CD4-positive, alpha-beta T cell treated with Interleukin-12 subunit alpha and Interleukin-12 subunit beta, for 1 hour (primary cell): ENCODE measurements at places on chromosomes 4 and X.

GRCh38 chrX:3010532-3010931 lies 4.2 kb downstream of the ARSH start:
- DNase-seq: no peak

DNA sequence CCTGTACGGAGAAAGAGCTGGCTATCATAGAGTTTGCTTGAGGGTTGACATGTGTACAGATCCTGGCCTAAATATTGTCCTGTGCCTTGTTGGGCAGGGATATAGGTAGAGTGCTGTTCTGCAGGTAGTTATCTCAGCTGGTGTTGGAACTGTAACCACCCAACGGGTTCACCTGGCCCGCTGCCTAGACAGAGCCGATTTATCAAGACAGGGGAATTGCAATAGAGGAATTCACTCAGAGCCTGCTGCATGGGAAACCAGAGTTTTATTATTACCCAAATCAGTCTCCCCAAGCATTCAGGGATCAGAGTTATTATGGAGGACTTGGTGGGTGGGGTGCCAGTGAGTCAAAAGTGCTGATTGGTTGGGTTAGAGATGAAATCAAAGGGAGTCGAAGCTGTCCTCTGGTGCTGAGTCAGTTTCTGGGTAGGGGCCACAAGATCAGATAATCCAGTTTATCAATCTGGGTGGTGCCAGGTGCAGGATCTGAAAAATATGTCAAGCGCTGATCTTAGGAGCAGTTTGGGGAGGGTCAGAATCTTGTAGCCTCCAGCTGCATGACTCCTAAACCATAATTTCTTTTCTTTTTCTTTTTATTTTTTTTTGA lies 42.5 kb upstream of the XIAP start:
- no peak for DNase-seq

- peak; percentile 30 for DNase-seq
These were observed 32.1 kb upstream of the GLRA2 start for GRCh38 chrX:14497184-14497666.

- DNase-seq: no peak
These were observed 137.3 kb downstream of the ELOVL6 start for GRCh38 chr4:110061076-110061475.

GRCh38 chrX:44874420-44875184 lies 1.6 kb downstream of the KDM6A start:
- peak; percentile 47 for DNase-seq

DNA sequence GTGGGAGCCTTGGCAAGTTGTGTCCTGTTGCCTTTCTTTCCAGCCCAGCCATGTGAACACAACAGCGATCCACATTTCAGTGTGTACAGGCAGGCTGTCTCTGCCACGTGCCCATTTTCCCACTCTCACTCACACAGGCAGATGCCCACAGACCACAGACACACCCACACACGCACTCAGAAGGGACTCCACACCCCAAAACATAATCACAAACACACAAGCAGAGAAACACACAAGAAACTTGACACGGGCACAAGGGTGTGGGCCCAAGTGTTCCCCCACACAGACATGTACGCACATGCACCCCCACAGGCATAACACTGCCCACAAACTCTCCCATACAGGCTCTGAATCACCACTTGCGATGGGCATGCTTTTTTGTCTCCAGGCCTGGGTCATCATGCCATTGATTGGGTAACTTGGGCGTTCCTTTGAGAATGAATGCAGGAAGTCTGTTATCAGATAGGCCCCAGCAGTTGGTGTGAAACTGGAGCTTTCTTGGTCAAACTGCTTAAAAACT lies 84.3 kb downstream of the NBDY start:
- DNase-seq: peak; percentile 60

- DNase-seq: no peak
These were observed 164.6 kb downstream of the PRKX start for GRCh38 chrX:3548765-3549391.

DNA sequence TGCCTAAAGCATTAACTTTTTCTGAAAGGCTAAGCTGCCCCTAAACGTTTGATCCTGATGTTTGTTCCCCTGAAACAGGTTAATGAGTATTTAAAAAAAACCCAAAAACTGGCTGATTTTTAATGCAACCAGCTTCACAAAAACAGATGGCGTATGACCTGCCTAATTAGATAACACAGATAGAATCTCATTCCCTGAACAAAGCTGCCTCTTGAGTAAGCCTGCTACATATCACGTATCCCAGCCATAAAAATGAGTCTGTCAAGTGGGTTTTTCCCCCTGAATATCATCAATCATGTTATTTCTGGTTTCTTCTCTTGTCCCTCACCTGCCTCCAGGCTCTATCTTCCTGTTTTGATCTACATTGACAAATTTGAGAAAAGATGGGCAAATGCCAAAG lies 154.2 kb upstream of the FAM9B start:
- DNase-seq: no peak

DNA sequence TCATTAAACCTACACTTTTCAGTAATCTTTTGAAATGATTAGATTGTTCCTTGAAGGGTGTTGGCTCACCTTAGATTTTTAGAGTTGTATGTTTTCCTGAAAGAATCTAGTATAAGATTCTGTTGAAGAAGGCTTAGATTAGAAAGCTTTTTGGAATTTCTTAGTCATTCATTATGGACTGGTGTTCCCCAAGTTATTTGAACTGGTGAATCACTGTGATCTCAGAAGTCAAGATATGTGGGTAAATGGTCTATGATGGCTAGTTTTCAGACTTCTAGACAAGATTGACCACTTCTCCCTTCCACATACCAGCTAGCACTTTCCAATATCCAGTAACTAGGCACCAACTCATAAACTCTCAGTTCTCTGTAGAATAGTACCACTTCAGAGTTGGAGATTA lies 138.1 kb downstream of the KDM6A start:
- DNase-seq: no peak

GRCh38 chrX:48491809-48492208 lies 15.8 kb downstream of the FTSJ1 start:
- DNase-seq: no peak

DNA sequence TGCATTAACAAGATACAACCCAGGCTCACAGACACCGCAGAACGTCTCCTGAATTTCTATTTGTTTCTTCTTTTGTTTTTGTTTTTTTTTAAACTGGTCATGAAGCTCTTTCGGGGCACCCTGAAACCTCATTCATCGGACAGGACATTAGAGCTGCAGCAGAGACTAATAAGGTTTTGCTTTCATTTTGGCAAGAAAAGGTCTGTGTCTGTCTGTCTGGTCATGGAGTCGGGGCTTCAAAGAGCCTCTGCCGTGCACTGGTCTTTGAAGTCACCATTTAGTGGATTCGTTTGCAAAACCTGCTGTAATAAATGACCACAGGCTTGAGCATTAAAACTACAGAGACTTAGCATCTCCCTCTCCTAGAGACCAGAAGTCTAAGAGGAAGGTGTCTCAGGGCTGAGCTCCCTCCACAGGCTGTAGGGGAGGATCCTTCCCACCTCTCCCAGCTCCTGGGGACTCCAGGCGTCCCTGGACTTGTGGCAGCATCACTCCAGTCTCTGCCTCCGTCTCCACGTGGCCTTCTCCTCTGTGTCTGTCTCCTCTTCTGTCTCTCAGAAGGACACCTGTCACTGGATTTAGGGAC lies 247.5 kb downstream of the CRLF2 start:
- DNase-seq: no peak

- no peak for DNase-seq
These were observed 7.1 kb upstream of the TLR2 start for GRCh38 chr4:153676984-153677383.

DNA sequence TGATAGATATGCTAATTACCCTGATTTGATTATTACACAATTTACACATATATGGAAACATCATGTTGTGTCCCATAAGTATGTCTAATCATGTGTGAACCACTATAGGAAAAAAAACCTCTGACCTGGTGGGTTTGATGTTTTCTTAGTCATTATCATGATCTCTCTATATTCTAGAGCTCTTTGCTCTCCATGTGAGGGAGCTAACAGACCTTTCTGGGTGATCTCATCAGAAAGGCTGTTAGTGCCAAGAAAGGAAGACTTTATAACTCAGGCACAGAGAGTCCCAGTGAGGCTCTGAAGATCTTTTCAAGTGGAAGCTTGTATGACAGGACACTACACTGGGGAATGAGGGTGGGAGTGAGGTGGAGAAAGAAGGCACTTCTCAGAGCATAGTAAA lies 527.7 kb upstream of the MAGEB2 start:
- no peak for DNase-seq

- no peak for DNase-seq
These were observed 68.4 kb upstream of the RELL1 start for GRCh38 chr4:37754410-37755185.

- DNase-seq: no peak
These were observed 100.3 kb upstream of the PDE5A start for GRCh38 chr4:119728692-119729593.

DNA sequence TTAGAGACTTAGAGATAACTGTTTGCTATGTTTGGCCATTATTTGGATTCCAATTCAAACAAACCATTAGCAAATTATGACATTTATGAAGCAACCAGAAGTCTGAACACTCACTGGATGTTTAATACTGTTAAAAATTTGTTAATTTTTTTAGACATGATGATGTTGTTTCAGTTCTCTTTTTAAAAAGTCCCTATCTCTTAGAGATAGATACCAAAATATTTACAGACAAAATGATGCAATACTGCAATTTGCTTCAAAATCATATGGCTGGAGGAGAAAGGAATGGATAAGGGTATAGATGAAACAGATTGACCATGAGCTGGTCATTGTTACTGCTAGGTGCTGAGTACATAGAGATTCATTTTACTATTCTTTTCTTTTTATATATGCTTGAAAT lies 534.6 kb downstream of the BCOR start:
- no peak for DNase-seq

DNA sequence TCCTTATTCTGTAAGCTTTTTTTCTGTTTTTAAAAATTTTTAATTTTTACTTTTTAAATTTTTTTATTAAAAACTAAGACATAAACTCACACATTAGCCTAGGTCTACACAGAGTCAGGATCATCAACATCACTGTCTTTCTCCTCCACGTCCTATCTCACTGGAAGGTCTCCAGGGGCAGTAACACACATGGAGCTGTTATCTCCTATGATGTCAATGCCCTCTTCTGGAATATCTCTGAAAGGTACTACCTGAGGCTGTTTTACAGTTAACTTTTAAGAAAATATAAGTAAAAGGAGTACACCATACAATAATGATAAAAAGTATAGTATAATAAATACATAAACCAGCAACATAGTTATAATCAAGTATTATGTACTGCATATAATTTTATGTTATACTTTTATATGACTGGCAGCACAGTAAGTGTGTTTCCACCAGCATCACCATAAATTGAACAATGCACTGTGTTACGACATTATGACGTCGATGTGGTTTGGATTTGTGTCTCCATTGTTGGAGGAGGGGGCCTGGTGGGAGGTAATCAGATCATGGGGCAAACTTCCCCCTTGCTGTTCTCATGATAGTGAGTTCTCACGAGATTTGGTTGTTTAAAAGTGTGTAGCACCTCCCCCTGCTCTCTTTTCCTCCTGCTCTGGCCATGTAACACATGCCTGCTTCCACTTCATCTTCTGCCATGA lies 21.3 kb downstream of the IL15 start:
- no peak for DNase-seq

DNA sequence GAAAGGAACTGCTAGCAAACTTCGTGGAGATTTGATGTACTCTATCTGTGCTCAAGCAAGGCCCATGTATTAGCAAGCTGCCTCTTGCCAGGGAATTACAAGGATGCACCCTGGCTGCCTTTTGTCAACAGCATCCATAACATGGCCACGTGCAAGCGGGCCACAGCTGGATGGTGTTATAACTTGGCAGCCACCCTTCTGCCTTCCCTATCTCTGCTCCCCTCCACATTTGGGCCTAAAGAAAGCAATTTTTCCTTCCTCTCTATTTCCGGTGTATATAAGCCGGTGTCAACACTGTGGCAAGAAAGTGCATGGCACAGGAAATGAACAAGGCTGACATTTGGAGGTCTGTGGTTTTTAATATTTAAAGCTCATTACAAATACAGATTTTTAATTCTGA lies 94.8 kb downstream of the CLNK start:
- DNase-seq: peak; percentile 6

- DNase-seq: no peak
These were observed 8.2 kb downstream of the MSANTD1 start for GRCh38 chr4:3257103-3257555.

DNA sequence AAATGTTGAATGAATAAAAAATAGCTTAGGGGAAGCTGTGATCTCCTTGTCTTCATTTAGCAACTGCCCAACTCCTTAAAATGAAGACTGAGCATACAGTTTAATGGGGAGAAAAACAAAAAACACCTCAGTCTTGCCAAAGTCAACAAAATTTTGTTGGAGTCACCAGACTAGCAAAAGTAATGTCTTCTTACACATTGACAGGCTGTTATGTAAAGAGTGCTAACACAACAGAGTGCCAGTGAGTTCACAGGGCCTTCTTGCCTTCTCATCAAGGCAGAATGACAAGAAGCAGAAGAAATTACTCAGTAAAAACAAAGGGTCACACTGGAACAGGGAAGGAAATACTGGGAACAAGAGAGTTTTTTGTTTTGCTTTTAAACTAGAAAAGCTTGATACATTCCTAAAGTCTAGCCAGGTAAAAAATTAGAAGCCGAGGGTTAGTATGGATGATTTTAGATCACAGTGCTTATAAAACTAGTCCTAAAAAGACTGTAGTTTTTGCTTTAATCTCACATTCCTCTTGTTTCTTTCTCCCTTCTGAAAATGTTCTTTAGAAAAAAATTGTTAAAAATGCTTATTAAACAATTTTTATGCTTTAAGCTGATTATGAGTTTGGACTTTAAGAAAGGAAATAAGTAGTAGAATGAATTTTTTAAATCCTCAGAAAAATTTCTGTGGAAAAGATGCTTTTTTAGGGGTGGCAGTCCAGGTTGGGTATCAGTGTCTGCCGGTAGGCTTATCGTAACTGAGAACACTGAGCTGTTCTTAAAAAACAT lies 38.7 kb upstream of the FRAS1 start:
- no peak for DNase-seq

GRCh38 chr4:92184566-92184965 lies 119.2 kb upstream of the GRID2 start:
- DNase-seq: no peak

DNA sequence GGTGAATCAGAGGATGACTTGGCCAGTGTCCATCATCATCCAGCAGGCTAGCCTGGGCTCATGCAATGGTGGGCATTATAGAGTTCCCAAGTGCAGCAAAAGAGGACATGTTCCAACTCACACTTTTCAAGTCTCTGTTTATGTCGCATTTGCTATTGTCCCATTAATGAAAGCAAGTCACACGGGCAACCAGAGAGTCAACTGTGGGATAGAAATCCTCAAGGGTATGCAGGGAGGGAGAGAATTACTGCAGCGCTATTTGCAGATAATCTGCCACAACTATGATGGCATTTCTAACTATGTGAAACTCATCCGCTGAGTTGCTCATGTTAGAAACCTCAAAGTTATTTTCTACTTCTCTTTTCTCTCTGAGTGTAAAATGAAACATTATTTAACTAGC lies 78.5 kb upstream of the TAB3 start:
- DNase-seq: no peak

DNA sequence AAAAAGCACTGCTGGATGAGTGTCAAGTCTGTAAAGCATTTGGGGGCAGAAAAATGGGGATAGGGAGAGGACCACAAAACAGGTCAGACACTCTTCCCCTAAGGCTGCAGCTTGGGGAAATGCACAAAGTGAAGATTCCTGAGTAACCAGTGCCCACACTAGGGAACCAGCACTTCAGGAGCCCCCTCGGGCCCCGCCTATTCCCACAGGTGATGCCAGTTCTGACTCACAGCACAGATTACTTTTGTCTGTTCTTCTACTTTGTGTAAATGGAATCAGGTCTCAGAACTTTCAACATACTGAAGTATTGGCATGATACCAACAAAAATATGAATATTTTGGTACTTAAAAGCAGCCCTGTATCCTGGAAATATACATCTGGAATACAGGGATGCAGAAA lies 112.5 kb downstream of the ADRA2C start:
- no peak for DNase-seq

GRCh38 chr4:31026256-31026655 lies 306.1 kb downstream of the PCDH7 start:
- DNase-seq: no peak
